ENCODE measurements at places on chromosomes 5 and 9.
A peak's percentile ranks its signal among the peaks of the same experiment; 100 is the strongest.

- no peak for DNase-seq
Observed at GRCh38 chr5:179792612-179793467, 946 bp upstream of the LTC4S start.

DNA sequence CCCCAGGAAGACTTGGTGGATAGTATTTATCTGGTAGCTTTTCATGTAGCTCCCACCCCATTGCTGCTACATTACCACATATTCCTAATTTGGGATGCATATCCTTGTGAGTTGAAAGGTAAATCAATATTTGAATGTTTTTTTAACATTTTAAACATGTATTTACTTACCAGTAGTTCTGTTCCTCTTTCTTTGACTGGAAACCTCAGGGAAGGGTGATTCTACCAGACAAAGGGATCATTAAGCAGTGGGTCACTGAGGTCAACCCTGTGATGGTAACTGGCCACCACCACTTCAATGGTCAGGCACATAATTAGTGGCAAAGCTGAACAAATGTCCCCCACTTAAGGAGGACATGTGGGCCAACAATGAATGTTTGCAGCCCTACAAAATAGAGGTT lies 27.2 kb upstream of the KLF9 start:
- no peak for DNase-seq

DNA sequence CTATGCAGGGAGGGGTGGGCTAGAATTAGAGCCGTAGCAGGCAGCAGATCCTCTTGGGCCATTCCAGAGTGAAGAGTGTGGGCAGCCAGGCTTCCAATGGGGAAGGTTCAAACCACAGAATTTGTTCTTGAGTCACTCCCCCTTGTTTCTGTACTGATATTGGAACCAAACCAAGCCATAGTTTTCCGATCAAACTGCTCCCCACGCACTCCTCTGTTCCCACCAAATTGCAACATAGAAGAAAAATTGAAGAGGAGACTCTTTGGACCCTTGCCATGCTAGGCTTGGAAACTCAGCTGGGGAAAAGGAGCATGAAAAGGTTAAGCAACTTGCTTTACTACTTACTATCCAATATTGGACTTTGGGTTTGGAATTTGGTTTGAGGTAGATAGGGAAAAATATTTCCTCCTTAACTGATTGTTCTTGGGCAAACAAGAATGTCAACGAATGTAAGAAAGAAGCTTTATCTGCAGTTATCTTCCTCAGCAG lies 165.8 kb upstream of the NR3C1 start:
- no peak for DNase-seq

- DNase-seq = peak; percentile 11
Observed at GRCh38 chr9:111399772-111400563, 69.9 kb upstream of the OR2K2 start.

- no peak for DNase-seq
Observed at GRCh38 chr5:123813937-123814624, 302.1 kb downstream of the CSNK1G3 start.

- DNase-seq = no peak
Observed at GRCh38 chr5:32990593-32991420, 279.7 kb downstream of the NPR3 start.

- no peak for DNase-seq
Observed at GRCh38 chr9:99085949-99086948, 18.7 kb upstream of the TGFBR1 start.

DNA sequence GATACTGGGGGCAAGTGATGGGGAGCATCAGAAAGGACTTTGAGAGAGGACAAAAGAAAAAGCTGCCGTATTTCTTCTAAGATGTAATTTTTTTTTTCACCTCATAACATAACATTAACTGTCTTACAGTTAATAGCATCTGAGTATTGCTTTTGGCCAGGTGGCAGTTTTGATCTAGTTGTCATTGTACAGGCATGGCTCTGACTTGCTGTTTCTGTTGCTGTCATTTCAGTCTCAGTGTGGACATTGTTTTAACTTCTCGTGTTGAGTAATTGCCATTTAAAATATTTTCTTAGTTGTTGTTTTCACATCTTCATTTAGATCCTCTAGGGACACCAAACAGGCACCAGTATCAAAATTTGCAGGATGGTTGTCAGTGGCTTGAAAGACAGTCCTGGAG lies 12.4 kb downstream of the SMAD5 start:
- no peak for DNase-seq

DNA sequence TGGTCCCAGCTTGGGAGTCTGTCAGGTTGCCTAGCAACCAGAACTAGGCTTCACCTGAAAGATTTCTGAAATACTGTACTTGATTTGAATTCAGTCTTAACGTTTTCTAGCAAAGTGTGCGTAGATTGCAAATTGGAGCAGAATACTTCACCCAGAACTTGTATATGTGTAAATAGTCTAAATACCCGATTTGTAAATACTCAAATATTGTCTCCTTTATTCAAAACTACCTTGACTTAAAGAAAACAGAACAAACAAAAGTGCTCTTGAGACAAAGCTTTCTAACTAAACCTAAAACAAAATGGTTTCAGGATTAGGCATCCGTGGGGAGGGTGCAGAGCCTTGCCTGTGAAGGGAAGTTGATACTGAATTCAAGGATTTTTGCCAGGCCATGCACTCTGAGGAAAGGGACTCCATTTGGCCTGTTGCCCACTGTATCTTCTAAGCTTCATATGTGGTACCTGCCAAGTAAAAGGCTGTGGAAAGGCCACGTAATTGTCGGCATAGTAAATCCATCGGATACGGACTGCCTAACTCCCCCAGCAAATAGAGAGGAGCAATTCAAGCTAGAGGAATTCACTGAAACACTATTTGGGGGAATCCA lies 744 bp upstream of the HMGCS1 start:
- DNase-seq = peak; percentile 21

- DNase-seq = no peak
Observed at GRCh38 chr5:80141147-80141671, 106.1 kb downstream of the THBS4 start.
